Neural crest cell (in vitro differentiated cells): ENCODE measurements at places on chromosomes 4 and X. TPM values are rescaled to one million over a fixed set of nuclear protein-coding genes. Genes with fewer than 3 reads are reported as not detected.

DNA sequence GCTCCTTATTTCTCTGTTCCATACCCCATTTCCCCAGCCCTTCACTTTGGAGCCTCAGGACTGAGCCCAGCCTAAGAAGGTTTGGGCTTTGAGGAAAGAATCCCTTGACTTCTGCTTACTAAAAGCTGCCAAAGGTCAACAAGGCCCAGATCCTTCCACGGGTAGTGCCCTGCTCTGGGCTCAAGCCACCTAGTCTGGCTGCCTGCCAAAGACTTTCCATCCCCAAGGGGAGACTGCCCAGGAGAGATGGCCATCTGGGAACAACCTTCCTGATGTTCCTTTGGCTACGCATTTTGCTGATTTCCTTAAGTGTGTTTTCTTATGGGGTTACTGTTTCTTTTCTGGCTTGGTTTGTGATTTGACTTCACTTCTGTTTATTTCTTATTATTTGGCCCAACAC is 49.8 kb upstream of the NDP start:
- DNase-seq = no peak

Gene ARHGEF6
- 2.7 and 3.0 TPM in 2 replicates for total RNA-seq

Gene F8A2
- not detected in 2 replicates for total RNA-seq

GRCh38 chr4:20544645-20545044 is 155.6 kb upstream of the PACRGL start:
- DNase-seq = no peak

Gene DRD5
- total RNA-seq = not detected in 2 replicates

Gene DACH2
- 1.0 and 1.2 TPM in 2 replicates for total RNA-seq

Gene CLIC2
- total RNA-seq = 0.77 and 2.2 TPM in 2 replicates
